Mesendoderm (in vitro differentiated cells): ENCODE measurements at places on chromosomes 6 and 20.

- no peaks in the 10 kb centered on the region for H3K4me1 ChIP-seq
- no peaks in the 10 kb centered on the region for H3K27me3 ChIP-seq
- H3K36me3 ChIP-seq: no peaks in the 10 kb centered on the region
- no peak overlapping the region for H3K4me3 ChIP-seq
- DNase-seq: no peak
Measured at GRCh38 chr6:56073315-56073714, 174.1 kb downstream of the COL21A1 start.

- no peak overlapping the region for H3K27ac ChIP-seq
- H3K27me3 ChIP-seq: no peaks in the 10 kb centered on the region
- H3K36me3 ChIP-seq: no peaks in the 10 kb centered on the region
- no peak overlapping the region for H3K4me3 ChIP-seq
- DNase-seq: no peak
Measured at GRCh38 chr6:70258483-70258882, 44.4 kb downstream of the COL9A1 start.

GRCh38 chr6:137811121-137811915 lies 55.7 kb upstream of the TNFAIP3 start:
- DNase-seq: no peak
- no peak overlapping the region for H3K4me3 ChIP-seq
- H3K27me3 ChIP-seq: no peaks in the 10 kb centered on the region
- H3K27ac ChIP-seq: no peak overlapping the region

DNA sequence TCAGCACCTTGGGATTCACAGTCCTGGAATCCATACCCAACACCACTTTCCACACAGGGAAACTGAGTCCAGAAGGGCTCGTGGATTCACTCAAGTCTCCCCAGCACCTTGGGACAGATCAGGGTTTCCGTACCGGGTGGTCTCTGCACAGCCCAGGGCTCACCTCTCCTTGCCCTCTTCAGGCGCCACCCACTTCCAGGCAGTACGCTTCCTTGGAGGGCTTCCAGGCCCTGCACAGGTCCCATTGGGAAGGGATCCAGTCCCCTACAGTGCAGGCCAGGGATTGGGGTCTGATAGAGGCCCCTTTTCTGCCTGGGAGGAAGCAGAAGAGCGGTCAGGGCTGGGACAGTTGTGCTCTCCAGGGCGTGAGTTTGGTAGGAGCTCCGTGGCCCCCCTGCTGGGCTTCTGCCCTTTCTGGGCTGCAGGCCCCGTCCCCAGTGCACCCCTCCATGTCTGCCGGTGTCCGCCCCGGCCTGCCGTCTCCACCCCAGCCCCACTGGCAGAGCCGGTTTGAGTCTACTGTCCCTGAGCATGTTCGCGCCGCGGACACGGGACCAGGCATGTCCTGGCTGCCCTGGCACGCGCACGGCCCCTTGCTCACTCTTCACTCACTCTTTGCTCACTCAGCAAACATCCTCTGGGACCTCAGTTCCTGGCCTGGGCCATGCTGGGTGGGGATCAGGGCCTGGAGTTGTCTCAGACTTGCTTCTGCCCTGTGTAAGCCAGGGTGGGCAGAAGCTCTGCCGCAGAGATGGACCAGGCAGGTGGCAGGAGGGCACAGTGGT lies 12.6 kb downstream of the SRC start:
- H3K4me1 ChIP-seq: no peaks in the 10 kb centered on the region
- H3K27ac ChIP-seq: no peak overlapping the region
- no peak for DNase-seq
- H3K4me3 ChIP-seq: no peak overlapping the region
- no peaks in the 10 kb centered on the region for H3K27me3 ChIP-seq

DNA sequence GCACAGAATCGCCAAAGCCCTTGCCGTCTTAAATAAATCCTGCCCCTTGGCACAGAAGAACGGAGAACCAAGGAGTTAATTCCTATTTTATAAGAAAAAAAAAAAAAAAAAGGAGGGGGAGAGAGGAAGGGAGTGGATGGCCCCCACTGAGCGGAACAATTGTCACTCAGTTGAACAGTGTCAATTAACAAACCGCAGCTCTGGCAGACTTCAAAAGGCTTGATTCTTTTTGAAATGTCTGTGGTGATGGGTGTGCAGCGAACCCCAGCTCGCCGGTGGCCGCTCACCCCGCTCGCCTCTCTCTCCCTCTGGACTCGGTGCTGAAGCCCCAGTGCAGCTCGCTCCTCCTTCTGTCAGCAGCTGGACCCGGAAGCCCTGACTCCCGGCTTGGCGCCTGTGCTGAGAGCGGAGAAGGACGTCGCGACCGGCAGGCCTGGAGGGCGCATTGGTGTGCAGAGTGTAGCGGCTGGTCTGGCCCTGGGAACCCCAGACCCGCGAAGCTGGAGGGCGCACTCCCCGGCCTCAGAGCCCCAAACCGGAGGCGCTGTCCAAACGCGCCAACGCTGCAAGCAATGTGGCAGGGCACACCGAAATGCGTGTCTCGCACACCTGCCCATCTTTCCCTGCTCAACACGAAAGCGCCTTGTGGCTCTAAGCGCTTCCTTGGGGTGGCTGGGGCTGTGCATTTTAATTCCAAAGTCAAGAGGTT lies 3.4 kb downstream of the LINC00237 start:
- H3K27ac ChIP-seq: no peak overlapping the region
- H3K27me3 ChIP-seq: peaks cover 56% of the 10 kb centered on the region
- DNase-seq: peak; percentile 73
- peaks cover 3% of the 10 kb centered on the region for H3K4me1 ChIP-seq
- peak overlapping the region; percentile 22 for H3K4me3 ChIP-seq
- no peaks in the 10 kb centered on the region for H3K36me3 ChIP-seq

- H3K27me3 ChIP-seq: no peaks in the 10 kb centered on the region
- no peaks in the 10 kb centered on the region for H3K4me1 ChIP-seq
- H3K36me3 ChIP-seq: no peaks in the 10 kb centered on the region
- H3K4me3 ChIP-seq: no peak overlapping the region
Measured at GRCh38 chr20:33005132-33005566, 916 bp upstream of the SUN5 start.

DNA sequence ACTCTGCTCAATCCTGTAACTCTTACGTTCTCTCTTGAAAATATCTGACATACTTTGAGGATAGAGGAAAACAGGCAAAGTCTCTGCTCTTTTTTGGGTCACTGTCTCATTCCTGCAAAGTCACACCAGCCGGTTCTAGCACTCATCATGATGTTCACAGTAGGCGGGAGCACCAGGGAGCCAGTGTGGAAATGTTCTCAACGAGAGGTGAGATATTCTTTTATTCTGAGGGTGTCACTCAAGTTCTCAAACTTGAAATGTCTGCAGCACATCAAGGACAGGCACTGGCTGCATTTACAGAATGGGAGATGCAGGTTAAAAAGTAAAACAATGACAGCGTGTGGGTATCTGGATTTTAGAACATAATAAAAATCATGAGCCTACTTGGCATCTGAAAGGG lies 714.7 kb downstream of the QKI start:
- no peaks in the 10 kb centered on the region for H3K4me1 ChIP-seq
- H3K27ac ChIP-seq: no peak overlapping the region
- DNase-seq: no peak
- H3K27me3 ChIP-seq: no peaks in the 10 kb centered on the region
- no peaks in the 10 kb centered on the region for H3K36me3 ChIP-seq

- no peaks in the 10 kb centered on the region for H3K4me1 ChIP-seq
- no peaks in the 10 kb centered on the region for H3K36me3 ChIP-seq
- DNase-seq: no peak
- H3K27me3 ChIP-seq: no peaks in the 10 kb centered on the region
- H3K27ac ChIP-seq: no peak overlapping the region
- H3K4me3 ChIP-seq: no peak overlapping the region
Measured at GRCh38 chr6:108699290-108700041, 138.7 kb downstream of the FOXO3 start.

DNA sequence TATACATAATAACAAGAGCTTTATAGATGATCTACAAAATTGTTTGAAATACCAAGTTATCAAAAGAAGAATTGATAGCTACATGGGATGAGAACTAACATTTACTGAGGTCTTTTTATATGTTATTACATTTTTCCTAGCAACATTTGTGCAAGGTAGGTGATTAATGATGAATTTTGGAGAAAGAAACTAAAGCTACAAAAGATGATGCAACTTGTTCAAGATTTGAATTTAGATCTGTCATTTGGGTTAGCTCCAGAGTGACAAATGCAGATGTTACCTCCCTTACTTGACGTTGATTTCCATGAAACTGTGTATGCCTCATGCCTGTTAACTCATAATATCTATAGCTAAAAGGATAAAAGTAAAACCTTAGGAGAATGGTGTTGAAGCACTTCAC lies 84.5 kb upstream of the EYA4 start:
- H3K4me1 ChIP-seq: no peaks in the 10 kb centered on the region
- H3K36me3 ChIP-seq: no peaks in the 10 kb centered on the region

DNA sequence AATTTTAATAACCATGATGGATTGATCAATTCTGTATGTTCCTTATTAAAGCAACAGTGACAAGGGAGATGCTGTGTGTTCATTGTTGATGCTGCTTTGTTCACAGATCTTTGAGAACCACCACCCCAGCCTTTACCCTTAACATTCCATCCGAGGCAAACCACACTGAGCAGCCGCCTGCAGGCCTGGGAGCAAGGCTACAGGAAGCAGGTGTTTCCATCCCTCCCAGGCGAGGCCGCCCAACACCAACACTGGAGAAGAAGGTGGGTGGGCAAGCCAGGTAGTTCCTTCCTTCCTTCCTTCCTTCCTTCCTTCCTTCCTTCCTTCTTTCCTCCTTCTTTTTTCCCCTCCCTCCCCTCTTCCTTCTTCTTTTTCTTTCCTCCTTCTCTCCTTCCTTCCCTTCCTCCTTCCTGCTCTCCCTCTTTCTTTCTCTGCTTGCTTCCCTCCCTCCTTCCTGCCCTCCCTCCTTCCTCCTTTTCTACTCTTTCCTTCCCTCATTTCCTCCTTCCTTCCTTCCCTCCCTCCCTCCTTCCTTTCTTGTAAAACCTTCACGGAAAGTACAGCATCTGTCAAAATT lies 13.7 kb downstream of the TTLL2 start:
- no peak for DNase-seq
- no peak overlapping the region for H3K27ac ChIP-seq
- H3K36me3 ChIP-seq: no peaks in the 10 kb centered on the region
- no peak overlapping the region for H3K4me3 ChIP-seq
- H3K4me1 ChIP-seq: no peaks in the 10 kb centered on the region

DNA sequence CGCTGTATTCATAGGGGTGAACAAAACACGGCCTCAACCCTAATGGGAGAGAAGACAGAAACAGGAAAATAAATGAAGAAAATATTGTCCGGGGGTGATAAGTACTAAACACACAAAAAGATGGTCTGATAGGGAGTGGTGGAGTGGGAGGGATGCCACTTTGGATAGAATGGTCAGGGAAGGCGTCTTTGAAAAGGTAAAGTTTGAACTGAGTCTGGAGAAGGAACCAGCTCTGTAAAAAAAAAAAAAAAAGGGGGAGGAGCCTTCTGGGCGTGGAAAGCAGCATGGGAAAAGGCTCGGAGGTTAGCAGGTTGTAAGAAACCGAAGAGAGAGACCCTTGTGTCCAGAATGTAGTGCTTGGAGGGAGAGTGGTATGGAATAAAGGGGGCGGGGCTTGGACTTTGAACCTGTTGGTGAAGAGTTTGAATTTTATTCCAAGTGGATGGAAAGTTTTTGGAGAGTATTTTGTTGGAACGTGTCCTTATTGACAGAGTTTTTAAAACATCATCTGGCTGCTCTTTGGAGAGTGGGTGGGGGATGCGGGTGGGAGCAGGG lies 1.8 kb downstream of the CHMP4B start:
- no peaks in the 10 kb centered on the region for H3K36me3 ChIP-seq
- no peak overlapping the region for H3K27ac ChIP-seq
- peaks cover 5% of the 10 kb centered on the region for H3K4me1 ChIP-seq
- H3K27me3 ChIP-seq: no peaks in the 10 kb centered on the region

GRCh38 chr20:47551222-47551621 lies 49.5 kb downstream of the NCOA3 start:
- no peaks in the 10 kb centered on the region for H3K27me3 ChIP-seq
- H3K27ac ChIP-seq: no peak overlapping the region
- no peaks in the 10 kb centered on the region for H3K4me1 ChIP-seq

- H3K4me1 ChIP-seq: peaks cover 2% of the 10 kb centered on the region
- no peak overlapping the region for H3K27ac ChIP-seq
- no peak for DNase-seq
- H3K4me3 ChIP-seq: no peak overlapping the region
- H3K36me3 ChIP-seq: no peaks in the 10 kb centered on the region
- no peaks in the 10 kb centered on the region for H3K27me3 ChIP-seq
Measured at GRCh38 chr6:167103041-167103891, 19.6 kb upstream of the CCR6 start.

DNA sequence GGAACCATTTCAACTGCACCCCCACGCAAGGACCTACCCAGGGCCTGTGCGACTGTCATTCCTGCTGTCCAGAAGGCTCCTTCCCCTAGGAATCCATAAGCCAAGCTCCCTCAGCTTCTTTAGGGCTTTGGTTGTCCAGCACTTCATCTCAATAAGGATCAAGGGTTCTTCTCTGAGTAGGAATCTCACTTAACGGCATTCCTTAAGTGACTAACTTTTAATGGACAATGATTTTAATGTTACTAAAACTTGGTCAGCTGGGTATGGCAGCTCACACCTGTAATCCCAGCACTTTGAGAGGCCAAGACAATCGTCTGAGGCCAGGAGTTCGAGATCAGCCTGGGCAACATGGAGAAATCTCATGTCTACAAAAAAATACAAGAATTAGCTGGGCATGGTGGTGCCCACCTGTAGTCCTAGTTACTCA lies 13.4 kb downstream of the UBE2V1 start:
- H3K4me3 ChIP-seq: no peak overlapping the region
- no peak overlapping the region for H3K27ac ChIP-seq
- H3K4me1 ChIP-seq: peaks cover 3% of the 10 kb centered on the region
- no peaks in the 10 kb centered on the region for H3K27me3 ChIP-seq
- no peaks in the 10 kb centered on the region for H3K36me3 ChIP-seq

- peak; percentile 74 for DNase-seq
- no peaks in the 10 kb centered on the region for H3K36me3 ChIP-seq
- no peak overlapping the region for H3K27ac ChIP-seq
- no peaks in the 10 kb centered on the region for H3K27me3 ChIP-seq
- H3K4me3 ChIP-seq: no peak overlapping the region
Measured at GRCh38 chr6:132937466-132937906, 123.1 kb downstream of the RPS12 start.

GRCh38 chr6:8193541-8193940 lies 91.2 kb upstream of the EEF1E1 start:
- H3K36me3 ChIP-seq: no peaks in the 10 kb centered on the region
- no peak overlapping the region for H3K27ac ChIP-seq
- peak; percentile 75 for DNase-seq
- H3K4me1 ChIP-seq: no peaks in the 10 kb centered on the region
- H3K27me3 ChIP-seq: no peaks in the 10 kb centered on the region
- no peak overlapping the region for H3K4me3 ChIP-seq

DNA sequence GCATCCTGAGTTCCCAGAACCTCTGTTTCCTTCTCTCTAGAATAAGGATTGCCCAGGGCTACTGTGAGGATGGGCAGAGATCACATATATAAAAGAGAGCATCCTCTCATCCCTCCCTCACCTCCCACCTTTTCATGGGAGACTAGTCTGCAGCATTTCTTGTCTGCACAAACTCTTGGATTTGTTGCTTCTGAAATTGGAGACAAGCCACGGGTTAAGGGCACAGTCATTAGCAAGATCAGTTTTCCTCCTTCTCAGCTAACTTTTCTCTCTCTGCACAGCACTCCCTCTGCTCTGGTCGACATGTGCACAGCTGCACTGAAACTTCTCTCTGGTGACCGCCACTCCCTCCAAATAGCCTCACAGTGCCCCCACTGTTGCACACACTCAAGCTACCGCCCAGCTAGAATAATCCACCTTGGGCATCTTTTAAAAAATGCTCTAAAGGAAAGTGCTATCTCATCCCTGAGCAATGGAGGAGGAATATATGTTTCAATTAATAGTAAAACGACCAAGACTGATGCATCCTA lies 50.9 kb upstream of the DUSP22 start:
- H3K36me3 ChIP-seq: no peaks in the 10 kb centered on the region
- no peak overlapping the region for H3K27ac ChIP-seq
- H3K4me1 ChIP-seq: no peaks in the 10 kb centered on the region
- DNase-seq: no peak
